Liver (tissue), 10 donors: ENCODE measurements at places on chromosomes 2 and 18.
A peak's percentile ranks its signal among the peaks of the same experiment; 100 is the strongest.

- DNase-seq = no peak
Observed at GRCh38 chr2:84713441-84713840, 167.4 kb downstream of the TRABD2A start.

DNA sequence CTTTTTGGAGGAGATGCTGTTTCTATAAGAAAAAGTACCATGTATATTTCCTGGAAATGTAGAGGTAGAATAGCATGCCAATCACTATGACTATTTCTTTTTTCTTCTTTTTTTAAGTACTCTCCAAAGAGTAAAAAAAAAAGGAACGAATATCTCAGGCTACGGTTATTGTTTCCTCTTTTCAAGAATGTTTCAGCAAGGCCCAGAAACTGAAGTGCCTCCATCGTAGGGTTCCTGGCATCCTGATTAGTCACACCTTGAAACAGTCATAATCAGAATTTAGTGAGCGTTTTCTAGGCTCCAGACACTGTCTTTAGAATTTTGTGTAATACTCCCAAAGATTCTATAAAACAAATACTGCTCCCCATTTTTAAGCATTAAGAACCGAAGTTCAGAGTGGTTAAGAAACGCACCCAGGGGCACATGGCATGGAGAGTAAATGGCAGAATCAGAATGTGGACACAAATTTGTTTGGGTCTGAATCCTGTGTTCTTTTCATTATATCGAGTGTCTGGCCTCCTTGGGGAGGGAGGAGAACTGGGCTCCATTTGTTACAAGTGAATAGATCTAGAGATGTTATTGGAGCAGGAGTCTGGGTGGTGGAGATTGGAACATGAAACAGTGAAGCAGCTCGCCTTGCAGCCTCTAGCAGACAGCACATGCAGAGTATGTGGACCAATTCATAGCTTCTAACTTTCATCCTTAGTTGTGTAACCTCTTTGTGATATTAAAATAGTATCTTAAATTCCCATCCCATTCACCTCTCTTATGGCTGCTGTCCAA is 26.7 kb downstream of the ZEB2 start:
- DNase-seq = no peak

DNA sequence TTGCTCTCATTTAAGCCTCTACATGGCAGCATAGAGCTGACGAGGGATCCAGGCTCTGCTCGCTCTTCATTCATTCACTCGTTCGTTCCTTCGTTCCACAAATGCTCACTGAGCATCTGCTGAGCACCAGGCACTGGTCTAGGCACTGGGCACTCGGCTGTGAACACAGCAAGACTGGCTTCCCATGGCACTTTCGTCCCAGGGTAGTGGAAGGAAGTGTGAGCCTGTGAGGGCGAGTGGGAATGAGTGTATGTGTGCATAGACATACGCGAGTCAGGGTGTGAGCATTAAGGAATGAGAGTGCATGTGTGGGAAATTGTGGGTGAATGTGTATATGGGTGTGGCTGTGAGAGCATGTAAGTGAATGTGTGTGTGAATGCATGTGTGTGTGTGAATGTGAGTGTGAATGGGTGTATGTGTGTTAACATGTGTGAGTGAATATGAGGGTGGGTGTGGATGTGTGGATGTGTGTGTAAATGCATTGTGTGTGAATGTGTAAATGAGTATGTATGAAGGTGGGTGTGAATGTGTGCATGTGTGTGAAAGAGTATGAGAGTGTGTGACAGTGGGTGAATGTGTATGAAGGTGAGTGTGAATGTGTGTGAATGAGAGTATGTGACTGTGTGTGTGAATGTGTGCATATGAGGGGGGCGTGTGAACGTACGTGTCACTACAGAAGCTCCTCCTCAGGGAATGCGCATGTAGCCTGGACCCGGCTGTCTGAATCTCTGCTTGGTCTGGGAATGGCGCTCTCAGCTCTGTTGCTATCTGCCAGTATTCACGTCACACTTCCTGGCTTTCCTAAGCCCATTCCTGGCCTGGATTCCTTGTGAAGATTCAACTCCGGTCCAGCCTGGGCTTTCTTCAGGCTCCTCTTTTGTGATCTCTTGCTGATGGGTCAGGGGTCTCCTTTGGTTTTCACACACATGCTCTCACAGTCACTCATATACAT is 28.8 kb downstream of the SNORC start:
- peak; percentile 27 for DNase-seq

- DNase-seq = peak; percentile 59
Observed at GRCh38 chr2:237858294-237859081, 935 bp upstream of the RAMP1 start.

- no peak for DNase-seq
Observed at GRCh38 chr2:197799068-197799467, 5.3 kb upstream of the PLCL1 start.

DNA sequence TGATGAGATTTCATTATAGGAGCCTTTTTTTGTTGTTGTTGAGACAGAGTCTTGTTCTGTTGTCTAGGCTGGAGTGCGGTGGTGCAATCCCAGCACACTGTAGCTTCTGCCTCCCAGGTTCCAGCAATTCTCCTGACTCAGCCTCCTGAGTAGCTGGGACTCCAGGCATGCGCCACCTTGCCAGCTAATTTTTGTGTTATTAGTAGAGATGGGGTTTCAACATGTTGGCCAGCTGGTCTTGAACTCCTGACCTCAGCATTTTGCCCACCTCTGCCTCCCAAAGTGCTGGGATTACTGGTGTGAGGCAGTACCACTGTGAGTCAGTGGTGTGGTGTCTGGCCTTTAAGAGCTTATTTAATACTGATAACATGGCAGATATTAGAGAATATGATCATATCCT is 60.1 kb downstream of the MOB4 start:
- DNase-seq = no peak

- DNase-seq = no peak
Observed at GRCh38 chr2:164567335-164567989, 53.8 kb downstream of the GRB14 start.

DNA sequence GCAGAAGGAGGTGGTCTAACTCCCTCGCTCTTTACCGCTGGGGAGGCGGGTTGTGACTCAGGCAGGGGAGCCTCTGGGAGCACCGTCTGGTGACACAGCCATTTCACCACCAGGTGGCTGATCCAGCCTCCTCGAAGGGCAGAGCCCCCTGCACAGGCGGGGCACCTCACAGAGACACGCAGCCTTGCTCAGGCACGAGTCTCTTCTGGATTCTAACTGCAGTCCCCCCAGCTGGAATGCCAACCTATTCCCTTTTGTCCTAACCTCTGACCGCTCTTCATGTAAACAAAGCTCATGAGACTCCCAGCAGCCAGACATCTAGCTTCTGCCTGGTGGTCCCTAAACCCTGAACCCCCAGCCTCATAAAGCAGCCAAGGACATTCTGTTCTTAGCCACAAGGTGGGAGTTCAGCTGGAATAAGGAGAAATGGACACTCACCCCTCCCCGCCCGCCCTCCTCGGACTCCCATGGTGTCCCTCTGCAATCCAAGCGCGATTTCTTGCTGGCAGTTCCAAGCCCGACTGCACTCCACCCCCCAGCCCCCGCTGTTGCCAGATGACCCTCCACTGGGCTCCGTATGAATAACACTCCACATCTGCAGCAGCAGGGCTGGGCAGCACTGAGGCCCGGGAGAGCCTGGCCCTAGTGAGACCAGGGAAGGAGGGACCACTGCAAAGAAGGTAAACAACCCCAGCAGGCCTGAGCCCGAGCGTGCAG is 84.3 kb downstream of the TNS1 start:
- DNase-seq = no peak

DNA sequence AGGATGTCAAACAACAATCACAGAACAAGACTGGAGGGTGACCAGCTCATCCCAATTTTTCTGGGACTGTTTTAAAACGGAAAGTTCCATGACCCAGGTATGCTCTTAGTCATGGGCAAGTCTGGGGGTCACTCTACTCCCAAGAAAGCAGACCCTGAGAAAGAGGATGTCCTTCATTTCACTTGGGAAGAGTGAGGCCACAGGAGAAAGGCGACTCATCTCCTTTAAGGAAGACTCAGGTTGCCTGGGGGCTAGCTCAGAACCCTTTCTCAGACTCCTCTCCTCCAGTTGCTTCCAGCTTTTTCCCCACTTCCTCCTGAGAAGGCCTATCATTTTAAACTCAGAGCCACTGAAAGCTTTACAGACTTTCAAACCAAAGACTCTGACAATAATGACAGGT is 9.3 kb downstream of the RNF152 start:
- no peak for DNase-seq

- no peak for DNase-seq
Observed at GRCh38 chr2:203713381-203713780, 6.9 kb downstream of the CD28 start.

DNA sequence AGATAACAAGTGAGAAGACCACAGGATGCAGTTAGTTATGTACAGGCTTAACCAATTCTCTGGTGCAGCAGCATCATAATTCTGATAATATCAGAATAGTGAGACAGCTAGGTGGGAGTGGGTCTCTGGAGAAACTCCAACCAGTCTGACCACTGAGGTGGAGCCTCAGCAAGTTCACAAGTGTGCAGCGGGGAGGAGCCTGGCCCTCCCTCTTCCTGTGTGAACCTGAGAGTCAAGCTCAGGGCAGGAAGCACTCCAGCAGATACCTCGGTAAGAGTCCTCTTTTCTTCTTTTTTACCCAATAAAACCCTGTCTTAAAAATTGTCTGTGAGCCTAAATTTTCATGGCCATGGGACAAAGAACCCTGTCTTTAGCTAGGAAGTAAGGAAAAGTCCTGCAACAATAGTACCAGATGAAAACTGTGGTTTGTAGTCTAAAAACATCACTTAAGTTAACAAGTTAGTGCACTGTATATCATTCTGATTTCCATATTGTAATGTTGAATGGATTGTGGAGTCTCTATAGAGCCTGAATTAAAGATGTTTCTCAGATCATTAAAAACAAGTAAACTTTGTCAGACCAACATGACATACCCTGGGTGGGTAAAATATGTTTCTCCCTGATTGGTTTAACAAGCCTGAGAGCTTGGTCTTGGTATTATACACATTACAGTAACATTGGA is 370.8 kb downstream of the TMEM182 start:
- no peak for DNase-seq

DNA sequence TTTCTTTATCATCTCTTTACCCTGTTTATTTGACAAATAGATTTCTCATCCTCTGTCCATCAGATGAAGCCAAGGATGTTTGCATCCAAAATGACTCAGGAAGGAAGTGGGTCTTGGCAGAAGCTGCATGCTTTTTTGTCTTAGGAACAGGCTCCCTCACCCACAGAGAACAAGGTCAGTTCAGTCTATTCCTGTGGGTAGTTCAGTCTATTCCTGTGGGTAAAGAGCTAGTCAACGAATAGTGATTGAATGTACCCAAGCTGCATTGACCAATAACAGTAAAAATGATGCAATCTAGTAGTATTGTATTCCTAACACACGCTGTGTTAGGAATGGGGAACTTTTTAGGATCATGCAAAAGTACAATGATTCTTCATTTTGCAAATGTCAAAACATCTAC is 290.8 kb upstream of the TANK start:
- no peak for DNase-seq

- DNase-seq = no peak
Observed at GRCh38 chr2:84214455-84214854, 244.6 kb downstream of the SUCLG1 start.

DNA sequence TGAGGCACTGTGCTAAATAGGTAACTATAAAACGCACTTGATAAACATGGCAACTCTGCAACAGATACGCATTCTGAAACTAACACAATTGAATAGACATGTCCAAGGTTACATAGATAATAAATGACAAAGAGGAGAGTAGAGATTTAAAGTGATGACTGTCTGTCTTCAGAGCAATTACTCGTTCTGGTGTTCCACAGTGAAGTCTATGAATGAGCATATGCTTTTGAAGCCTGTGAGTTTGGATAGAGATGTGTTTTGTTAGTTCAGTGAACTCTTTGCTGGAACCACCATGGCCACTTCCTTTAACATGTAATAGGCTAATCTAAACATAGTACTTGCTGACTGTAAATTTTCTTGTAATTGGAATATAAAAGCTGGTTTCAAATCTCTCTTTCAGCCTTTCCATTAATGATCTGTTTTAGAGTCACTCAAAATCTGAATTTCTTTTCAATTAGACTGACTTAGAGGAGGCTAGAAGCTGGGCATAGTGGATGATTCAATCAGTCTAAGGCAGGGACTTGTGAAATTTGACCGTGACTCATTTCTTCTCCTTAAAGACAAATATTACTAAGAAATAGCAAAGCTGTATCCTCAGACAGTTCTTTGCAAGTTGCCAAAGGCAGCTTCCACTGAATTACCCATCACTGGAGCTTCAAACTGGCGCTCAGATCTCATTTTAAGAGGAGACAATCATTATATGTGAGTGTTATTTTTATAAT is 1130.1 kb upstream of the CELF4 start:
- no peak for DNase-seq

GRCh38 chr2:54615832-54616534 is 107.5 kb upstream of the EML6 start:
- no peak for DNase-seq

DNA sequence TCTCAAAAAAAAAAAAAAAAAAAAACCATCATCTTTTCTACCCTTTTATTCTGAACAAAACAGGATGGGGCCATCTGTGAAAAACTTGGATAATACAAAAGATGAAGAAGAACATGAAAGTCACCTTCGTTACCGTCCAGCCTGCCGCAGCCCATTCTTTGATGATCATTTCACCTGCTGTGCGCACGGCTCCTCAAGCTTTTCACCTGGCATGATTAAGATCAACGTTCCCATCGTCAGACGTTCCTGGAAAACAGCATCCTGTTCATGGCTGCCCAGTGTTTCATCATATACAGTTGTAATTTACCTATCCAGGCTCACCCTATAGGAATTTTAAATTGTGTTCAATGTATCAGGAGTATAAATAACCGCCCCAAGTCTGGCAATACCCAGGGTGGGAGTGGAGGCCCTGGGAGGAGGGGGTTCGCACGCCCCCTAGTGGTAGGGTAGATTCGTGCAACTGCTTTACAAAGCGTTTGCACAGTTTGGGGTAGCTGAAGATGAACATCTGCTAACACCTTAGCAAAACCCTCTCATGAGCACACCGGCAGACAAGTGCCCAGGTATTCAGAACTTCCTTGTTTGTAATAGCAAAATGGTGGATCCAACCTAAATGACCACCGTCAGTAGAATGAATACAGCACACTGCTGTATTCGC is 49.0 kb upstream of the GLI2 start:
- no peak for DNase-seq

DNA sequence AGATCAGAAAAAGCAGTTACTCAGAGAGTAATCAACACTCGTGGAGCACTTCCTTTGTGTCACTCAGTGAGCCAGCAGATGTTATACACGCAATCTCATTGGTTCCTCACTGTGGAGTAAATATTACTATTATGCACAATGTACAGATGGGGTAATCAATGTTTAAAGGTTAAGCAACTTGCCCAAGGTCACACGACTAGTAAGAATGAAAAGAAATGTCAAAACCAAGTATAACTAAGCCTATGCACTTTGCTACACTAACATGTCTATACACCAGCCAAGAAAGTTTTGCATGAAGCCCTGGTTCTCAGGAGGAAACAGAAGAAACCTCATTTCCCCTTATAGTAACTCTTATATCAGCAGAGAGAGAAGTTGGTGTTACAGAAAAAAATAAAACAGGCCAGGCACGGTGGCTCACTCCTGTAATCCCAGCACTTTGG is 5.4 kb downstream of the METTL21A start:
- DNase-seq = no peak

DNA sequence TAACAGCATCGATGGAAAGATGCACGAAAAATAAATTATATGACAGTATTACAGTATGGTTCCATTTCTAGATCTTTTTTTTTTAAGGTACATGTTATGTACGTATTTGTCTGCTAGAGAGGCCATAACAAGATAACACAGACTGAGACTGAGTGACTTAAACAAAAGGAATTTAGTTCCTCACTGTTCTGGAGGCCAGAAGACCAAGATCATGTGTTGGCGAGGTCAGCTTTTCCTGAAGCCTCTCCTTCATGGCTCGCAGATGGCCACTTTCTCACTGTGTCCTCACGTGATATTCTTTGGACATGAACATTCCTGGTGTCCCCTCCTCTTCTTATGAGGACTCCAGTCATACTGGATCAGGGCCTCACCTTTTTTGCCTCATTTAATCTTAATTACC is 177.4 kb downstream of the CAPN13 start:
- DNase-seq = no peak
